ENCODE measurements at places on chromosomes 5 and 9. TPM values are rescaled to one million over a fixed set of nuclear protein-coding genes. Genes with fewer than 3 reads are reported as not detected.
A peak's percentile ranks its signal among the peaks of the same experiment; 100 is the strongest.

NR2F1-AS1 gene
- 33.1 TPM for total RNA-seq

ADCY2 gene
- 11.2 TPM for total RNA-seq

- peak overlapping the region; percentile 83 for H3K27ac ChIP-seq
- DNase-seq = no peak
- no peaks in the 10 kb centered on the region for H3K27me3 ChIP-seq
- H3K4me1 ChIP-seq = no peaks in the 10 kb centered on the region
- H3K36me3 ChIP-seq = no peaks in the 10 kb centered on the region
These were observed 148.7 kb downstream of the LURAP1L start for GRCh38 chr9:12923468-12924009.

DNA sequence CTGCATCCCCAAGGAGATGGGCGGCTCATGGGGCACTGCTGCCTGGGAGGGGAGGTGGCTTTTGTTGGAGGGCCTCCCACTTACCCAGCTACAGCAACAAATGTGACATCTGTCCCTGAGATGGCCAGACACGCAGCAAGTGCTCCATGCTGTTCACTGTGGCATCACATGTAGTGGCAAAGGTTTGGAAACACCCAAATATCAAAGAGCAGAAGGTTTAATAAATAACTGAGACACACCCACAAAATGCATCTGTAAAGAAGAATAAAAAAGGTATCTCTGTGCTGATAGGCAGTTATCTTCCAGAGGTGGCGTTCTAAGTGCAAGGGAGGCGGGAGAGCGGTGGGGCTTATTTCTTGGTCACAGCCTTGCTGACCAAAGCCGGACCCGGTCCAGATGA is 23.3 kb upstream of the CLPTM1L start:
- no peaks in the 10 kb centered on the region for H3K36me3 ChIP-seq
- DNase-seq = no peak
- H3K4me1 ChIP-seq = no peaks in the 10 kb centered on the region
- H3K4me3 ChIP-seq = no peak overlapping the region
- no peaks in the 10 kb centered on the region for H3K27me3 ChIP-seq

DNA sequence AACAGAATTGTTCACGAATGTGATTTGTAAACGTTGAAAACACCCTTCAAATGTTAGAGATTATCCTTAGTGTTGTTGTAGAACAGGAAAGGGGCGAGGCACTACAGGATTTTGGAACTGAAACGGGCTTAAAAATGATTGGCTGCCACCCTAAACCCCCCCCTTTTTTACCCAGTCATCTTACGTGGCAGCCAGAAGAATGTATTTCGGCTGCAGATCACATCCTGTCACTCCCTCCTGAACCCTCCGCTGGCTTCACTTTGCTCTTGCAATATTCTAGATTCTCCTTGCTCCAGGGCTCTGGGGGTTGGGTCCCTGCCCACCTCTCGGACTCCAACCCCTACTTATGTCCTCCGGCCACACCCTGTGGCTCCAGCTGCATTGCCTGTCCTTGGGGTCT is 13.9 kb upstream of the UNC5A start:
- H3K27me3 ChIP-seq = peaks cover 54% of the 10 kb centered on the region
- no peak overlapping the region for H3K4me3 ChIP-seq
- no peak for DNase-seq
- no peaks in the 10 kb centered on the region for H3K36me3 ChIP-seq
- H3K4me1 ChIP-seq = no peaks in the 10 kb centered on the region
- no peak overlapping the region for H3K27ac ChIP-seq

- DNase-seq = no peak
- H3K4me1 ChIP-seq = no peaks in the 10 kb centered on the region
- H3K36me3 ChIP-seq = no peaks in the 10 kb centered on the region
These were observed 23.1 kb upstream of the TRPM3 start for GRCh38 chr9:71144495-71144894.

DMRT2 gene
- total RNA-seq = 5.1 TPM

MTMR12 gene
- total RNA-seq = 37.2 TPM

DNA sequence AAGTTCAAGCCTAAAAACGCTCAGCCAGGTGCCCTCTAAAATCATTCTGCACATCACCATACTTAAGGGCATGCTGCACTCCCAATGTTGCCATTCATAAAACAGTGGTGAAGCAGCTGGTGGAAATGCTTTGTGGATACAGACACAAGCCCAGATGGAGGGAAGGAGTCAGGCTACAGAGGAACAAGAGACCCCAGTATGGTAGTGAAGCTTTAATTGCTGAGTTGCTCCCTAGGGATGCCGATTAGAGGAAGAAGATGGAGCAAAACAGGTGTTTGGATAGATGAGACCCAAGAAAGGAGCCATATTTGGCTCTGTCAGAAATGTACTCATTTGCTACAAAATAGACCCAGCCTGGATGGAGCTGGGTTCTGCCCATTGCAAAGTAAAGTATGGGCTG is 230.5 kb downstream of the NSG2 start:
- H3K4me3 ChIP-seq = no peak overlapping the region
- no peaks in the 10 kb centered on the region for H3K36me3 ChIP-seq
- no peaks in the 10 kb centered on the region for H3K4me1 ChIP-seq
- no peak overlapping the region for H3K27ac ChIP-seq
- no peaks in the 10 kb centered on the region for H3K27me3 ChIP-seq
- no peak for DNase-seq

DNA sequence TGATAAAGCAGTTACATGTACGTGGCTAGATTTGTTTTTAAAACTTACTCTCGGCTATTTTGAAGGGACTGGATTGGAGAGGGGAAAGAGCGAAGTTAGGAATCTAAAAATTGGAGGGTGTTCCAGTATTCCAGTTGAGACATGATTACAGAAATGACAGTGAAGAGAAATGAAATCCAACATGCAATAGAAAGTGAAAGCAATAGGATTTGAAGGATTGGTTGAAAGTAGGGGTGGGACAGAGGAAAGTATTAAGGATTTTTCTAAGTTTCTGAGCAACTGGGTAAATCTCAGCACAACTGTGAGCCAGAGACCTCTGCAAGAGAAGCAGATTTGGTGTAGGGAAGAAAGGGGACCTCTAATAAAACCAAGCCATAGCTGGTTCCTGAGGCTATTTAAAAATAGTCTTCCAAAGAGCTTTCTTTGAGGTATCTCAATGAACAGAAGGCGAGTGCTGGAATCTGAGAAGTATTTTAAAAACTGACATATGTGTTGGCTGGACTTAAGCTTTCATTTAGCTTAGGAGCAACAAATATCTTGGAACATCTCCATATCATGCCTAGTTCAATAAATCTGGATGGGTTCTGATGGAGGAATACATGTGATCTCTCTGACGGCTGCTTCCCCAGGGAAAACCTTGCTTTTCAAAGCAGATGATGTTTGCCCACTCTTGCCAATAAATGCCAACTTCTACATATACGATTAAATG is 110.4 kb upstream of the IFNK start:
- H3K4me1 ChIP-seq = peaks cover 26% of the 10 kb centered on the region
- DNase-seq = no peak
- H3K27me3 ChIP-seq = no peaks in the 10 kb centered on the region
- H3K27ac ChIP-seq = peak overlapping the region; percentile 75
- H3K4me3 ChIP-seq = peak overlapping the region; percentile 3
- no peaks in the 10 kb centered on the region for H3K36me3 ChIP-seq

DNA sequence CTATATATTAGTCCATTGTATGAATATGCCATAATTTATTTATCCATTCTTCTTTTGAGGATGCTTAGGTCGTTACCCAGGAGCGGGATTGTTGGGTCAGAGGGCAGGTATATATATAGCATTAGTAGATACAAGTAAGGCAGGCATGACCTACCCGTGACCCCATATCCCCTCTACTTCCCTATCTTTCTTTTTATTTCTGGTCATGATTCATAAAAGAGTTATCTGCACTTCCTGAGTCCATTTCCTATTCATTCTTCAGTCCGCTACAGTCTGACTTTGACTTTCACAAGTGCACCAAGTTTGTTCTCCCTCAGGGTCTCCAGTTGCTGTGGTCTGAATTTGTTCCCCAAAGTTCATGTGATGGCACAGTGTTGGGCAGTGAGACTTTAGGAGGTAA is 6.9 kb downstream of the RHOBTB3 start:
- H3K36me3 ChIP-seq = no peaks in the 10 kb centered on the region
- peaks cover 68% of the 10 kb centered on the region for H3K4me1 ChIP-seq
- no peak overlapping the region for H3K27ac ChIP-seq
- no peak for DNase-seq
- H3K4me3 ChIP-seq = no peak overlapping the region

GRCh38 chr9:95341293-95341962 is 23.9 kb upstream of the FANCC start:
- H3K4me3 ChIP-seq = no peak overlapping the region
- H3K36me3 ChIP-seq = no peaks in the 10 kb centered on the region
- H3K4me1 ChIP-seq = no peaks in the 10 kb centered on the region
- no peaks in the 10 kb centered on the region for H3K27me3 ChIP-seq

NCBP1 gene
- 38.4 TPM for total RNA-seq

DNA sequence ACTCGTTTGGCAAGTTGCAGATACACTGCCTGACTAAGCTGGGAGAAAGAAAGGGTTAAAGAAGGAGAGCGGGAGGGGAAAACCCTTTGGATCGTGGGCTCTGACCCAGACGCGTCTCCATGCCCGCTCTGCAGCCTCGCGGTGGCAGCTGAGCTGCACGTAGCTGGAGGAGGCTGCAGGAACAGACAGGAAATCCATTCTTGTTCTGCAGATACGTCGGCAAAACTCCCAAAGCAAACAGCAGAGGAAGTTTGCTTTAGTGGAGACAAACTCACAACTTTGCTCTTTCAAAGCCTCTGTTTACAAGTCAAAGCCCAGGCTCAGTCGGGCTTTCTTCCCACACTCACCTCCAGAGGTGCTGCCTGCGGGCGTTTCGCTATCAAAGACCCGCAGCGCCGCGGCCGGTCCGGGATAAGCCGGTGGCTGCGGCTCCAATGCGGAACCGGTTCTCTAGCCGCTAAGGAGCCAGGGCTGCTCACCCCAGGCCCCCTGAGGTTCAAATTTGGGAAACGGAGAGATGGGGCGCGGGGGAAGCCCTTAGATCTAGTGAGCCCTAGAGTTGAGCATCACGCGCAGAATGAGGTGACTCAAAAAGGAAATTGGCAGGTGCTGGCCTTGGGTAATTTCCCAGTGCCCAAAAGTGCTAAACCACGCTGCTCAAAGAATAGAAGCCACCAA is 60.7 kb downstream of the MAT2B start:
- H3K4me3 ChIP-seq = peak overlapping the region; percentile 31
- no peak overlapping the region for H3K27ac ChIP-seq
- peaks cover 11% of the 10 kb centered on the region for H3K4me1 ChIP-seq
- no peaks in the 10 kb centered on the region for H3K36me3 ChIP-seq
- no peaks in the 10 kb centered on the region for H3K27me3 ChIP-seq

DNA sequence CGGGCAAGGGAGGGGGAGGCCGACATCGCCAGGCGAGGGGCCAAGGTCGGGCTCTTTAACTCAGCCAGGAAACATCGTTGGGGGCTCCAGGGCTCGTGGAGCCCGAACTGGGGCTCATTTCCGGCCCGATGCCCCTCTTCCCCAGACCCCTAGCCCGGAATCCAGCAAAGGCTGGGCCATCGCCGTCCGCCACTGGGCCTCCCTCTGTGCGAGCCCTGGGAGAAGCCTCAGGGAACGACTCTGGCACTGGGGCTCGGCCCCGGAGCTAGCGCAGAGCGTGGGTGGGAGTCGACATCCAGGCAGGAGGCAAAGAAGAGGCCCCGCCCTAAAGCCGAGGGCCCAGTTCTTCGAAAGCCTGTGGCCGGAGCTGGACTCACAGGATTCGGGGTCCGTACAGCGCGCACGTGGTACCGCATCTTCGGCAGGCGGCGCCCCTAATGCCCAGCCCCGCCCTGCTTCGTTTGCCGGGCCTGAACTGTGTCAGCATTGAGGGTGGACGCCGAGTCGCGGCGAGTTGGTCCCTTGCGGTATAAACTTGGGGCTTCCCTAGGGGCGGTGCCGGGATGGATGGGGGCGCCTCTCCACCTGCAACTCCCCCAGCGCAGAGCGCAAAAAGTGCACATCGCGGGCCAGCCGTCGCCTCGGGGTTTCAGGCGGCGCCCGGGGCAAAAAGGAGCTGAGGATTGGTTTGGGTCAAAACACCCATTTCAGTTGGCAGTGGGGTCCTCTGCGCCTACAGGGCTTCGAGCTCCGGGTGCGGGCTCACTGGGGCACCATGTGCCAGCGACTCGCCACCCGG is 3.6 kb upstream of the PAX5 start:
- no peaks in the 10 kb centered on the region for H3K27me3 ChIP-seq
- DNase-seq = no peak
- peak overlapping the region; percentile 42 for H3K4me3 ChIP-seq
- H3K36me3 ChIP-seq = no peaks in the 10 kb centered on the region
- peaks cover 22% of the 10 kb centered on the region for H3K4me1 ChIP-seq
- no peak overlapping the region for H3K27ac ChIP-seq

GRCh38 chr5:154575546-154576428 is 97.8 kb upstream of the HAND1 start:
- H3K27ac ChIP-seq = no peak overlapping the region
- H3K4me3 ChIP-seq = no peak overlapping the region
- no peaks in the 10 kb centered on the region for H3K4me1 ChIP-seq
- H3K27me3 ChIP-seq = no peaks in the 10 kb centered on the region
- no peak for DNase-seq

GRCh38 chr5:63205976-63206375 is 627.4 kb downstream of the LRRC70 start:
- H3K27ac ChIP-seq = no peak overlapping the region
- no peaks in the 10 kb centered on the region for H3K36me3 ChIP-seq
- no peak for DNase-seq
- no peaks in the 10 kb centered on the region for H3K4me1 ChIP-seq

- peaks cover 47% of the 10 kb centered on the region for H3K4me1 ChIP-seq
- DNase-seq = no peak
- no peak overlapping the region for H3K27ac ChIP-seq
- no peaks in the 10 kb centered on the region for H3K36me3 ChIP-seq
These were observed 47.6 kb upstream of the RNU6ATAC start for GRCh38 chr9:134211811-134212485.

GFI1B gene
- total RNA-seq = not detected

DNA sequence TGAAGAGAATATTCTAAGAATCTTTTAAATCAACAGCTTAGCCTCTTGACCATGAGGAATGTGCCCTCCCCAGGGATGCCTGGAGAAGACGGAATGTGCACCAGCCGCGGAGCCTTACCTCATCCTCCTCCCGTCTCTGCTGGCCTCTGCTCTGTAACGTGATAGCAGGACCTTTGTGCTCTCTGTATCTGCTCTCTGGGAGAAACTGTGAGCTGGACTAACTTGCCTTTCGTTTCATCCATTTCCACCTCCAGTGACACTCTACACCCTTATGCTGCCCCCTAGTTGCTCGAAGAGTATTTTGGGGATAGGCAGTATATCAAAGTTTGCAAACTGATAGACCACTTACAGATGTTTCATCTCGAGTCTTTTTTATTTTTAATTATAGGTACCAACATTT is 141.4 kb downstream of the NPR3 start:
- DNase-seq = peak; percentile 64
- no peaks in the 10 kb centered on the region for H3K4me1 ChIP-seq
- no peaks in the 10 kb centered on the region for H3K27me3 ChIP-seq
- H3K4me3 ChIP-seq = no peak overlapping the region

DNA sequence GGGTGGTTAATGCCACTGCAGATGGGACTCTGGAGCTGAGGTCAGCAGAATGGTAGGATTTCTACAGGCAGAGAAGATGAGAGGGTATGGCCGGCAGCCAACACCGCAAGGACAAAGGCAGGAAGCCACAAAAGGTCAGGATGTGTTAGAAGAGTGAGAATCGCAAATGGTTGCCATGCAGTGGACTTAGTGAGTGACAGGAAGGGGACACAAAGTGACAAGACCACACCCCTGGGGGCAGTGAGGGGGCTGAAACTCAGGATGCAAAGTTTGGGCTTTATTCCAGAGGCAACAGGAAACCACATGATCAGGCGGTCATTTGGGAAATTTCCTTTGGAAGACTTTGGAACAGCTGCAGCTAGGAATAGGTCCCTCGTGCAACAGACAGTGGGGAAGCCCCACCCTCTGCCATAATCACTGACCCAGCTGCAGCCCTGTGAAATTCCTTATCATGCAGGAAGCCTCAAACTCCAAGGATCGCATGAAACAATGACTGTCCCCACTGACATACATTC is 14.2 kb upstream of the CCDC180 start:
- H3K27me3 ChIP-seq = no peaks in the 10 kb centered on the region
- H3K4me1 ChIP-seq = no peaks in the 10 kb centered on the region
- H3K36me3 ChIP-seq = no peaks in the 10 kb centered on the region
- H3K27ac ChIP-seq = no peak overlapping the region
- H3K4me3 ChIP-seq = no peak overlapping the region

Measured in tibial nerve (tissue), 4 donors.